CD8-positive, alpha-beta memory T cell (primary cell): ENCODE measurements at places on chromosomes 13 and 19.

- H3K4me1 ChIP-seq, result peaks cover 7% of the 10 kb centered on the region
- peak; percentile 41 for DNase-seq
- H3K27ac ChIP-seq, result no peak overlapping the region
- H3K36me3 ChIP-seq, result peaks cover 71% of the 10 kb centered on the region
- H3K4me3 ChIP-seq, result no peak overlapping the region
- no peaks in the 10 kb centered on the region for H3K27me3 ChIP-seq
Observed at GRCh38 chr19:19656451-19657396, 6.8 kb downstream of the ATP13A1 start.

GRCh38 chr19:41872775-41873647 lies 4.1 kb upstream of the CD79A start:
- H3K27me3 ChIP-seq, result no peaks in the 10 kb centered on the region
- H3K36me3 ChIP-seq, result peaks cover 25% of the 10 kb centered on the region
- no peak overlapping the region for H3K27ac ChIP-seq
- H3K4me3 ChIP-seq, result no peak overlapping the region
- peaks cover 100% of the 10 kb centered on the region for H3K4me1 ChIP-seq

DNA sequence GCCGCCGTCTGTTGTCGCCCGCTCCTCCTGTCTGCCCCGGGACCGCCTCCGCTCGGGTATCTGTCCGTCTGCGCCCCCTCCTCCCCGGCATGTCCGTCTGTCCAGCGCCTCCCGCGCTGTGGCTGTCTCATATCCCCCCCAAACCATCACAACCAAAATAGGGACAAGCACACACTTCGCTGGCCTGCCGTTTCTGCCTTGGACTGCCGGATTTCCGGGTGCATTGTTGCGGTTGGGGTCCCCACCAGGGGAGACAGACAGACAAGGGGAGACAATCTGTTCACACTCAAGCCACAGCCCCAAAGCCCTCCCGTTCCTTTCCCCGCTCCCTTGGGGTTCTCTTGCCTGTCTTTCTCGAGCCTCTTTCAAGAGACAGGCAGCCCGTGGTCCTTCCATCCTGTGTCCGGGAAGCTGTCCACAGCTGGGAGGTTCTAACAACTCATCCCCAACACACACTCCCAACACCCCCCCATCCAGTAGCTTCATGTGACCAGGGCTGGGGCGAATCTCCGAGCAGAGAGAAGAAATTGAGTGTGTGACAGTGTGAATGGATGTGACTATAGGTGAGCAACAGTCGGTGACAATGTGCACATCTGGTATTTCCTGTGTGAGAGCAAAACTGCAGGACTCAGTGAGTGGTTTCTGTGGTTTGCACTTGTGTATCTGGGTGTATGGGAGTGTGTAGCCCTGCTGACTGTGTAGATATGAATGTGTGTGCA lies 16.5 kb upstream of the FOSB start:
- H3K4me3 ChIP-seq, result peak overlapping the region; percentile 87
- H3K36me3 ChIP-seq, result no peaks in the 10 kb centered on the region
- peak; percentile 77 for DNase-seq

GRCh38 chr13:113001241-113002140 lies 32.5 kb downstream of the MCF2L start:
- DNase-seq, result no peak
- peaks cover 8% of the 10 kb centered on the region for H3K4me1 ChIP-seq
- no peak overlapping the region for H3K4me3 ChIP-seq
- no peaks in the 10 kb centered on the region for H3K36me3 ChIP-seq
- H3K27ac ChIP-seq, result no peak overlapping the region
- no peaks in the 10 kb centered on the region for H3K27me3 ChIP-seq

DNA sequence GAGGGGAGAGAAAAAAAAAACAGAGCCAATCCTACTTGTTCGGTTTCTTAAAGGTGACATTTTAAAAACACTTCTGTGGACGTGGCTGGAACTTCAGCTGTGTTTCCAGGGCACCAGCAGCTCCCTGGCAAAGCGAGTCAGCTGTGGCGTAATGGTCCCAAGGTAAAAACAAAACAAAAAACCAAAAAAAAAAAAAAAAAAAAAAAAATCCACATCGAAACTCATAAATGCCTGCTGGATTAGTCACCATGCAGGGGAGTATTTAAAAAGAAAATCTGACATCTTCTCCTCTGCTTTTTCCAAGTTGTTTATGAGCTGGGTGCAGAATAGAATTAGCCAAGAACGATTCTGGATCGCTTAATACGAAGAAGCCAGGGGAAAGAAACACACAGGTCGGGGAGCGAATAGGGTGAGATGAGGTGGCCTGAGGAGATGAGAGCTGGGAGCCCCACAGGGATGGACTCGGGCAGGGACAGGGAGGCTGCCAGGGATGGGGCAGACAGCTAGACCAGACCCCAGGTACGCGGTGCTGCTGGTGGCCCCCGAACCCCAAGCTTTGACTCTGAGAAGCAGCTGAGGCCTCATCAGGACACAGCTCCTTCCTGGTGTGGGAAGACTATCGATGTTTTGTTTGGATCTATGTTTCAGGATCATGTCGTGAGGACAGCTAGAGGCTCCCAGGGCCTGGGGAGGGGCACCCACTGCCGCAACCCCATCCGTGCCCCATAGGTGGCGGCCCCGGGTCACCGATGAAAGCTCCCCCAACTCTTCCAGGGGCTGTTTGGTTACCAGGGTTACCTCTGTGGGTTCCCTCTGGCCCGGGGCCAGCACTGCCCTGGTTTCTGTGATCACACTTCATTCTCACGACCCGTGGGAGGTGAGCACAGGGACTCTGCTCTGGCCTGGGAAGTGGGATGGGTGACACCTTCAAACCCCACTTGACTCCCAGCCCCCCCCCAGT lies 3.1 kb upstream of the CTXN1 start:
- peaks cover 9% of the 10 kb centered on the region for H3K36me3 ChIP-seq
- H3K27ac ChIP-seq, result no peak overlapping the region
- peak; percentile 89 for DNase-seq
- H3K4me1 ChIP-seq, result peaks cover 9% of the 10 kb centered on the region

DNA sequence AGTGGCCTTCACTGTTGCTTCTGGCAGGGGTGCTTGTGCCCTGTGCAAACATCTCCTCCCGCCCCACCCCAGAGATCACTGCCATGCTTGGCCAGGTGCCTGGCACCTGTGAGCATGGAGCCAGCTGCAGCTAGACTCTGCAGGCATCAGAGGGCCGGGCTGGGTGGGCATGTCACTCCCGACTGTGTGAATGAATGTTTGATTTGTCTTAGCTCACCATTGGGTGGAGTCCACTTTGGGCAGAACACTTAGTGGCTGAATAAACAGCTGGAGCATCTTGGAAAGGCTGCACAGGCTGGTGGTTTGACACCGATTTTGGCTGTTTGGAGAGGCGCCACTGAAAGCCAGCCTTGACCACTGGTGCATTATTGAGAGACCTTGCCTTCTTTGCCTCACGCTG lies 267.3 kb downstream of the DLEU7 start:
- no peaks in the 10 kb centered on the region for H3K36me3 ChIP-seq
- no peak overlapping the region for H3K27ac ChIP-seq
- no peak overlapping the region for H3K4me3 ChIP-seq
- no peak for DNase-seq
- no peaks in the 10 kb centered on the region for H3K4me1 ChIP-seq

GRCh38 chr13:106113796-106114195 lies 421.7 kb downstream of the EFNB2 start:
- H3K4me3 ChIP-seq, result no peak overlapping the region
- H3K36me3 ChIP-seq, result no peaks in the 10 kb centered on the region
- no peak for DNase-seq
- no peaks in the 10 kb centered on the region for H3K4me1 ChIP-seq
- H3K27me3 ChIP-seq, result no peaks in the 10 kb centered on the region

- H3K36me3 ChIP-seq, result no peaks in the 10 kb centered on the region
- H3K27ac ChIP-seq, result no peak overlapping the region
- no peak overlapping the region for H3K4me3 ChIP-seq
Observed at GRCh38 chr19:47719047-47719859, 6.0 kb downstream of the EHD2 start.

GRCh38 chr19:2550431-2551171 lies 74.7 kb downstream of the GADD45B start:
- H3K27ac ChIP-seq, result no peak overlapping the region
- H3K27me3 ChIP-seq, result no peaks in the 10 kb centered on the region
- DNase-seq, result no peak
- H3K4me3 ChIP-seq, result no peak overlapping the region
- H3K4me1 ChIP-seq, result peaks cover 11% of the 10 kb centered on the region

DNA sequence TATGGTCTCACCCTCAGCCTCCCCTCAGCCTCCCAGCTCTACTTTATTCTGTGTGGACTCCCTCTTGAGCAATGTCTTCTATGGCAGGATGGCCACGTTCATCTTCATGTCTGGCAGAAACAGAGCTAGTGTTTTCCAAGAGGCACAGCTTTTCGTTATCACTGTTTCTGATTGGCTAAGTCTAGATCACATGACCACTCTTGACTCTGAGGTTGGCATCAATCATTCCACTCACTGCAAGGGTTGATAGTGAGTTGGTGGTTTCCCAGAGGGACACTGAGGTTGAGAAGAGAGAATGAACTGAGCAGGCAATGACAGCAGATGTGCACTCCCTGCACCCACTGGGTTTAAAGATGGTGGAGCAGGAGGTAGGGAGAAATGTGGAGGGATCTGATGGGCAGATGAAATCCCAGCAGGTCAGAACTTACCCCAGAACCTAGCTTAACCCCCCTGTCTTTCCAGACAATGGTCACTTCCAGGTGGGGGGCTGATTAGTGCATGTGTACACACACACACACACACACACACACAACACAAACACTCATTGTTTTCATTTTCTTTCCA lies 26.3 kb upstream of the UQCRFS1 start:
- H3K27ac ChIP-seq, result no peak overlapping the region
- no peak overlapping the region for H3K4me3 ChIP-seq
- H3K27me3 ChIP-seq, result peaks cover 5% of the 10 kb centered on the region
- H3K36me3 ChIP-seq, result no peaks in the 10 kb centered on the region
- no peaks in the 10 kb centered on the region for H3K4me1 ChIP-seq
- no peak for DNase-seq

- no peak for DNase-seq
- H3K4me3 ChIP-seq, result no peak overlapping the region
- H3K27ac ChIP-seq, result no peak overlapping the region
- no peaks in the 10 kb centered on the region for H3K27me3 ChIP-seq
Observed at GRCh38 chr13:31756346-31756745, 17.0 kb downstream of the RXFP2 start.

DNA sequence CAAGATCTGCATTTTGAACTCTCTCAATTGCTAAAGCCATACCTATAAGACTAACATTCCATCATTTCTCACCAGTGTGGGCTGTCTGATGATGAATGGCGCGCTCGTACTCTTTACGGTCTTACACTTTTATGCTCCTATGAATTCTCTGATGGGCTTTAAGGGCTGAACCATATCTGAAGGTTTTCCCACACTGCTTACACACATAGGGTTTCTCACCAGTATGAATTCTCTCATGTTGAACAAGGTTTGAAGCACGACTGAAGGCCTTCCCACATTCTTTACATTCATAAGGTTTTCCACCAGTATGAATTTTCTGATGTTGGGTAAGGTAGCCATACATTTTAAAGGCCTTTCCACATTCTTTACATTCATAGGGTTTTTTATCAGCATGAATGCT lies 18.8 kb upstream of the ZNF607 start:
- no peaks in the 10 kb centered on the region for H3K27me3 ChIP-seq
- no peak overlapping the region for H3K27ac ChIP-seq

- no peak overlapping the region for H3K4me3 ChIP-seq
- no peak for DNase-seq
- H3K27ac ChIP-seq, result no peak overlapping the region
- no peaks in the 10 kb centered on the region for H3K4me1 ChIP-seq
- H3K36me3 ChIP-seq, result no peaks in the 10 kb centered on the region
Observed at GRCh38 chr13:33489563-33489962, 204.0 kb upstream of the STARD13 start.

DNA sequence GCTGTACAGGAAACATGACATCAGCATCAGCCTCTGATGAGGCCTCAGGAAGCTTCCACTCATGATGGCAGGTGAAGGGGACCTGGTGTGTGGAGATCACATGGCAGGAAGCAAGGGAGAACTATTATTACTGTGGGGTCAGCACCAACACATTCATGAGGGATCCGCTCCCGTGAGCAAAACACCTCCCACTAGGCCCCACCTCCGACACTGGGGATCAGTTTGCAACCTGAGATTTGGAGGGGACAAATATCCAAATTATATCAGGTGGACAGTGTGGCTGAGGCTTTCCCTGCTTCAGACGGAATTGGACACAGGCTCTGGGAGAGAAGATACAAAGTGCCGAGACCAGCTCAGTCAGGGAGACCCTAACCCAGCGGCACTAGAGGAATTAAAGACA lies 5.7 kb upstream of the ZNF792 start:
- peaks cover 20% of the 10 kb centered on the region for H3K4me1 ChIP-seq
- DNase-seq, result no peak
- H3K27ac ChIP-seq, result no peak overlapping the region
- no peaks in the 10 kb centered on the region for H3K36me3 ChIP-seq
- no peak overlapping the region for H3K4me3 ChIP-seq
